Esophagus squamous epithelium (tissue), 5 donors: ENCODE measurements at places on chromosomes 3 and 15.

- DNase-seq, result no peak
Observed at GRCh38 chr15:96122077-96123027, 208.1 kb upstream of the NR2F2 start.

GRCh38 chr3:135760581-135760980 is 204.9 kb upstream of the PPP2R3A start:
- no peak for DNase-seq

DNA sequence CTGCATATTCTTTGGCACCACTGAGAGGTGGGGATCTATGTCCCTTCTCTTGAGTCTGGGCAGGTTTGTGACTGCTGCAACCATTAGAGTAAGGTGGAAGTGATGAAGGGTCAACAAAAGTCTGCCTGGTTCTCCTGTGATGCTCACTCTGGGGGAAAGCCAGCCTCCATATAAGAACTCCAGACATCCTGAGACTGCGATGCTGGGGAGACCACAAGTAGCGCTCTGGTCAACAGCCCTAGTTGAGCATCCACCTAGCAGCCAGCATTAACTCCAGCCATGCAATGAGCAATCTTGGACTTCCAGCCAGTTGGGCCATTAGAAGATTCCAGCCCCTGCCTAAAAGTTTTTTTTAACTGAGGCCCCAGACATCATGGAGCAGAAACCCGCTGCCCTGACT is 62.8 kb downstream of the SCN11A start:
- no peak for DNase-seq

DNA sequence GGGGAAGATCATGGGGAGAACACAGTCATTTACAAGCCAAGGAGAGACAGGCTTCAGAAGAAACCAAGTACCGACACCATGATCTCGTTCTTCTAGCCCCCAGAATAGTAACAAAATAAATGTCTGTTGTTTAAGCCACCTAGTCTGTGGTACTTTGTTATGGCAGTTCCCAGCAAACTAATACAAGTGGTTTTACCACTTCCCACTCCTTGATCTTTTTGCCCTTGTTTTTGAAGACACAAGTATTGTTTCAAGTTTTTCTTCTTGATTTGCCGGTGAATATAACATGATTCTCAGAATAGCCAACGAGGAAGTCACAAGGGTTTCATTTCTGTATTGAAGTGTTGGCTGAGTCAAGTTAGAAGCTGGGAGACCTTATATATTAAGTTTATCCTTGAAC is 220.3 kb downstream of the SOX2 start:
- DNase-seq, result no peak

DNA sequence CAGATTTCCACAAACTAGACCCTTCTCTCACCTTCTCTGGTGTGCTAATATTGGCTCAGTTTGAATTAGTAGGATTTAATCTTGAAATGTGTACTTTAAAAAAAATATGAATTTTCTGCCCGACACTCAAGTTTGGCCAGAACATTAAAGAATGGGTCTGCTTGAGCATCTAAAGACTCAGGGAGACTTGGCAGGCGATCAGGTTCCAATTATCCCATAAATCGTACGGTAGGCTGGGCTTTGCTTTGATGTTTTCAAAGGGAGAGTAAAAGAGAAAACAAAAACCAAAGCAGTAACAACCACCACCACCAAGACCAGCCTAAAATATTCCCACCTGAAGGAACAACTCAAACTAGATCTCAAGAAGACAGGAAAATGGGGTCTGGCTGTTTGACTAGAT is 230.8 kb downstream of the EBLN2 start:
- no peak for DNase-seq

DNA sequence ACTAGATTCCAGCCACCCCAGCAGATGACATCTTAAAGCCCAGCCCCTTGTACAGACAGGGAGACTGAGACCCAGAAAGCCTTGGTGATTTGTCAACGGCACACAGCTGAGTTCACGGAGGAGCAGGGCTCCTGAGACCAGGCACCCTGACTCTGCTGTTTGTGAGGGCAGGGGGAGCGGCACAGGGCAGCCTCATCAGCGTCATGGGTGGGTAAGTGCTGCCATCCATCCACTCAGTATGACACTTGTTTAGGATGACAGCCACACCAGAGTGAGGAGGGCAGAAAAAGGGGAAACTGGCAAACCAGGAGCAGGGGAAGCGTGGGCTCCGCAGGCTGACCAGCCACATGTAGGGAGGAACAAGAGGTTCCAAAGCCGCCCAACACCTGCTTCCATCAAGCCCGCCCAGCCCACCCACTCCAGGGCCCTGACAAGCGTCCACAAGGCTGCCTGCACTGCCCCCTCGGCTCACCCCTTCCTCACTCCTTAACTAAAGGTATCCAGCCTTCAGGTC is 19.9 kb downstream of the RBPMS2 start:
- no peak for DNase-seq

GRCh38 chr3:66133050-66133757 is 87.6 kb upstream of the SLC25A26 start:
- DNase-seq, result no peak

- DNase-seq, result no peak
Observed at GRCh38 chr15:39285071-39285470, 295.8 kb upstream of the THBS1 start.

GRCh38 chr3:50124052-50124799 is 30.9 kb upstream of the SEMA3F start:
- DNase-seq, result no peak

DNA sequence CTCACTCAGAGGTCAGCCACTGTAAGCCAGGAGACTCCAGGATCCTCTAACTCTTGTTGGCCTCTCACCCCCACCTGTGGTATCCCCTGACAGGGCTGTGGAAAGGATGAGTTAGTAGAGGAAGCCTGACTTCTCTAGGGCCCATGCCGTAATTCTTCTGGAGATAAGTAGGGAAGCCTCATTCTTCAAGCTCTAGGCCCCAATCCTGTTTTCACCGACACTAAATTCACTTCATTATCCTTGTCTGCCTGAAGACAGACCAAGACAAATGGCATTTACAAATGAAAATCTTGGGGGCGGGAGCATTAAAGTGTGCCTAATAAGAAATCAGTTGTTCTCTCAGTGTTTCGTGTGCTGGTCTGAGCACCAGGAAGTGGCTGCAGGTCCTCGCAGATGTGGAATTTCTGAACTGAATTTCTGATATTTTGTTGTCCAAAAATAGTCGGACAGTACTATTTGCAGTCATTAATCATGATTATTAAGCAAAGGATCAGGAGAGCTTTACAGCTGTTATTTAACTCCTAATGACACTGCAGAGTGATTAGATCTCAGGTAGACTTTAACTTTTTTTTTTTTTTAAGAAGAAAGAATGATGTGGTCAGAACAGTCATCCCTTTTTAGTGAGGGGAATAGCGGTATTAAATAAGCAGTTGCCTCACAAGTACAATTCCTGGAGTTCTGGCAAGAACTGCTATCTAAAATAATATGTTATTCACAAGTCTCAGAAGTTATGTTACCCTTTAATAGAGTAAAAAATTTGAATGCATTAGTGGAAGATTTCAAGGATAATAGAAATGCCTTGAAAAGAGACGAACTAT is 58.4 kb downstream of the RBMS3 start:
- DNase-seq, result no peak

- DNase-seq, result no peak
Observed at GRCh38 chr3:99892332-99892731, 74.7 kb downstream of the CMSS1 start.

- no peak for DNase-seq
Observed at GRCh38 chr3:176623468-176624150, 573.7 kb downstream of the TBL1XR1 start.

DNA sequence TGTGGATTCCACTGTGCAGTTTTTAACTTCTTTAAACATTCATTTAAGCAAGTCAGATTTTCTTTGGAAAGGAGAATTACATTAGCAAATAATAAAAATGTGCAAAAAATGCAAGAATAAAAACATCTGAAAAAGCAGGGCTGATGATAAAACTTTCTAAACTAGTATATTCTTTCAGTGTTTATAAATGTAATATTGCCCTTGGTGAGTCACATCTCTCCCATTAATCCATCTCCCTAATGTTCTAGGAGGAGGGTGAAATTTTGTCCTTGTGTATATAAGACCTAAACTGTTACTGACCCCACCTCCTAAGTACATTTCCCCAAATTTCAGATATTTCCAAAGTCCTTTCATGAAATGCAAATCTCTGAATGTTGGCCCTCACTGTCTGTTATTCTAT is 28.5 kb upstream of the DCUN1D1 start:
- no peak for DNase-seq

DNA sequence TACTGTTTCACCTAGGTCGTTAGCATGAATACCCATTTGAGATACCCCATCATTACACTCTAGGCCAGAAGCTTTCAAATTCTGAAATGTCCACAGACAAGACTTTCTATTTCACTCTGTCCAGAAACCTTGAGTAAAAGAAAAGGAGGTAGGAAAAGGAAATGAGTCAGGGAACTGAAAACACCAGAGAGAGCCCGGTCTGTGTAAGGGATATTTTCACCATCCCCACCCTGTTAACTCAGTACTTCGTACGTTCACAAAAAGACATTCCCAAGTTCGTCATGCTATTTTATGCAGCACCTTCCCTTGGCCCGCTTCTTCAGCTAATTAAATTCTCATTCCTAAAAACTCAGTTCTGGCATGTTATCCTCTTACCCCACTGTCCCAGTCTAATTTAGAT is 89.4 kb upstream of the SOX2 start:
- no peak for DNase-seq

GRCh38 chr3:120780977-120781376 is 38.4 kb downstream of the GTF2E1 start:
- no peak for DNase-seq

DNA sequence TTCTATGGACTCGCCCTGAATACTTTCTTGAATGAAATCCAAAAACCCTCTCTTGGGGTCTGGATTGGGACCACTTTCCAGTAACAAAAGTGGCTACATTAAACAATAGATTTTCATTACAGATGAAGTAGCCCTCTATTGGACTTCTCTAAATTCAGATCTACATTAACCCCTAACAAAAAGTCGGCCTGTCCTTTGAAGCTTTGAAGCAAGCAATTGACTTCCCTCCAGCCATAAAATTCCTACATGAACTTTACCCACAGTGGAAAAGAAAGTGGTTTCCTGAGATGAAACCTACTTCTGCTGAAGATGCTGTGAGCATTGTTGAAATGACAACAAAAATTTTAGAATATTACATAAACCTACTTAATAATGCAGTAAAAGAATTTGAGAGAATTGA is 967.1 kb upstream of the ROBO1 start:
- no peak for DNase-seq

DNA sequence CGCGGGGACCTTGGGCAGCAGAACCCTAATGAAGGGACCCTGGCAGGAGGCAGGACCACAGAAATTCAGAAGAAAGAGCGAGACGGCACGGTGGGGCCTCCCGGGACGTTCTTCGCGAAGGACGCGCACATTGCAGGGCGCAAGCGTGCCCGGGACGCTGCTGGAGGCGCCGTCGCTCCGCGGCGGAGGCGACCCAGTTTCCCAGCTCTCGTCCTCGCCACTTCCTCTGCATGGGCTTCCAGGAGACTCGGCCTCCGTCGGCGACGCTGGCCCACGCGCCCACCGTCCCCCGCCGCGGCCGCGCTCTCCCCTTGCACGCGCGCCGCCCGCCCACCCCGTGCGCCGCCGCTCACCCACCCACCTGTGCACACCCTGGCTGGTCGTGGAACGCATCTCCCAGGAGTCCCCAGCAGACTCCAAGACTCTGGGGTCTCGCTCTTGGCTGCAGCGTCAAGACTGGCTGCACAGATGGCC is 31.8 kb upstream of the SMAD3 start:
- DNase-seq, result no peak

DNA sequence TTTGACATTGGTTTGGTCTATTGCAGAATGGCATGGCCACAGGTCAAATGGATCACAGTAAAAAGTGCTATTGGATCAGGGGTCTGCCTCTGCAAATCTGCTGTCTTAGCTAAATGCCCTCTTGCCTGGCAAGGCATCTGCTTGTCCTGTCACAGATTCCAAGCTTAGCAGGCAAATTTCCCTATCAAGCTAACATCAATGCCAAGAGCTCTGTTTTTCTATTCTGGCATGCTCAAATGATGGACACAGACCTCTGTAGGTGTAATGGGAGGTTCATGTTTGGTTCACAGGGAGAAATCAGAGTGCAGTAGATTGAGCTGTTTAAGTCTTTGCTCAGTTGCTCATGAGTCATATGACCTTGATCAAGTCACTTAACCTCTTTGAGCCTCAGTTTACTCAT is 54.8 kb upstream of the CPB1 start:
- no peak for DNase-seq

GRCh38 chr15:83698294-83698693 is 44.4 kb downstream of the ADAMTSL3 start:
- DNase-seq, result no peak

- no peak for DNase-seq
Observed at GRCh38 chr15:69072906-69073305, 58.4 kb downstream of the NOX5 start.

DNA sequence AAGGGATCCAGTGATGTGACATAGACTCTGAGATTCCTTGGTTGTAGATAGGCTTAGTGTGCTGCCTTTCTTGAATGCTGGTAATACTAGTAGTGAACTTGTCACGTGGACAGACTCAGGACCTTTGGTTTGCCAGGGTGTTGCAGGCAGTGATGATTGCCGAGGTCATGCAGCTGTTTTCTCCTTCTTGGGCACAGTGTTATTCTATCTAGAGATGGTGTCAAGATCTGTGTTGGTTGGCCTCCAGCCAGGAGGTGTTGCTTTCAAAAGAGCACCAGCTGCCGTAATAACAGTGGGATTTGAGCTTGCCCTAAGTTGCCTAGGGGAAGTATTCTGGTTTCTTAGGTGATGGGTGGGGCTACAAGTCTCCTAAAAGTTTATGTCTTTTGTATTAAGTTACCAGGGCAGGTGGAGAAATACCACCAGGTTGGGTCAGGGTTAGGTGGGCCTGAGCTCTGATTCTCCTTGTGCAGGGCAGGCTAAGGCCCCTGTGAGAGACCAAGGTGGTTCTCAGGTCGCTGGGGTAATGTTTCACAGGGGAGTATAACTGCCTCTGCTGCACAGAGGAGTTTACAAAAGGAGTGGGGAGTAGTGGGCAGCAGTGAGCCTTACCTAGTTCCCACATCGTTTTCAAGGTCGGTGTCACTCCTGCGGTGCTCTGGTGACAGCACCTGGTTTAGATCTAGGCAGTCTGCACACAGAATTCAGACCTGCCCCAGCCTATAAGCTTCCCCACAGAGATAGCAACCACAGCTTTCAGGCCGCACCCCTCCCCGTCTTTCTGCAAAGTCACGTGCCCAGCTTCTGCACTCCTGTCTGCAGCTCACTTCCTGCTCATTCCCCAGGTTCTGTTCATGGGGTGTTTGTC is 350.3 kb downstream of the DOCK3 start:
- no peak for DNase-seq

DNA sequence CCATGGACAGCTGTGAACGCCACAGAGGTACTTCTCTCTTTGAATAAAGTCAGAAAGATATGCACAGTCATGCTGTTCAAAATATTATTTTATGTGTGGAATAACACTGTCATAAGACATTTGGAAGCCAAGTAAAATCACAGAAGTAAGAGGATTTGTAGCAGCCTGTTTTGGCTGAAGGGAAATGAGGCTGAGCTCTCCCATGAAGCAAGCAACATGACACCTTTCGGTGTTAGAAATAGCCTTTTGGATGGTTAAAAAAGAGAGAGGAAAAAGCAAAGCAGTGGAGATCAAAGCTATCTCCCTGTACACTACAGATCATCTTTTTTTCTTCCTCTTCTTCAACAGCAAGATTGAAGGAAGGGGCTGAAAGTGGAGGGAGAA is 755.3 kb downstream of the ROBO1 start:
- DNase-seq, result no peak
